IMR-90 (cell line): ENCODE measurements at places on chromosomes 3 and 15. TPM values are rescaled to one million over a fixed set of nuclear protein-coding genes. Genes with fewer than 3 reads are reported as not detected.

GRCh38 chr15:79193549-79193948, 89.0 kb upstream of the ANKRD34C start:
- DNase-seq = no peak

DNA sequence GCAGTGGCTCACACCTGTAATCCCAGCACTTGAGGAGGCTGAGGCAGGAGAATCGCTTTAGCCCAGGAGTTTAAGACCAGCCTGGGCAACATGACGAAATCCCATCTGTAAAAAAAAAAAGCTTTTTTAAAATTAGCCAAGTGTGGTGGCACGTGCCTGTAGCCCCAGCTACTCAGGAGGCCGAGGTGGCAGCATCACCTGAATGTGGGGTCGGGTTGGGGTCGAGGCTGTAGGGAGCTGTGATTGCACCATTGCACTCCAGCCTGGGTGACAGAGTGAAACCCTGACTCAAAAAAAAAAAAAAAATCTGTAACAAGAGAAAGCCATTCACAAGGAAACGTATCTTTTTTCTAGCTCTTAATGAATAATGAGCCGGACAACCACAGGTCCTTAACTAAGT, 74.7 kb upstream of the DLG1 start:
- DNase-seq = no peak

The PLCB2 gene
- total RNA-seq = 0.18 and 0.28 TPM in 2 replicates

The FAM107A gene
- not detected in 2 replicates for total RNA-seq

DNA sequence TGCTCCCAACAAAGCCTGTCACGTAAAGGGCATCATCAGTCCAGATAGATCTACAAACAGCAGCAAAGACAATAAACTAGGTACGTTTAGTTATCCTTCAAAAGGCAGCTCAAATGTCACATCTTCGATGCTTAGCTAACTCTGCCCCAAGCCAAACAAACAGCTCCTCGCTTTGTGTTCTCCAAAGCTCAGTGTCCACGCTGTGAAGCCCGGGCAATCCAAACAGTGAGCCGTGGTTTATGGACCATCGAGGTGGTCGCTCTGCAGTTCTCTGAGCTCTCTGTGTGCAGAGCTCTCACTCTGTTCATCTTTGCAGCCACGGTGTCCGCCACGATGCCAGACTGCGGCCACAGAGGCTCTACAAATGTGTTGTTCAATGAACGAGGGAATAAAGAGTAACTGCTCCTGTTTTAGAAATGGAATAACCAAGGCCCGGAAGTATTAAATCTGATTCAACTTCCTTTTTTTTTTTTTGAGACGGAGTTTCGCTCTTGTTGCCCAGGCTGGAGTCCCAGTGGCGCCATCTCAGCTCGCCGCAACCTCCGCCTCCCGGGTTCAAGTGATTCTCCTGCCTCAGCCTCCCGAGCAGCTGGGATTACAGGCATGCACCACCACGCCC, 117.2 kb upstream of the FAM174B start:
- DNase-seq = no peak

- no peak for DNase-seq
Measured at GRCh38 chr3:15820911-15821310, 23.1 kb upstream of the ANKRD28 start.

DNA sequence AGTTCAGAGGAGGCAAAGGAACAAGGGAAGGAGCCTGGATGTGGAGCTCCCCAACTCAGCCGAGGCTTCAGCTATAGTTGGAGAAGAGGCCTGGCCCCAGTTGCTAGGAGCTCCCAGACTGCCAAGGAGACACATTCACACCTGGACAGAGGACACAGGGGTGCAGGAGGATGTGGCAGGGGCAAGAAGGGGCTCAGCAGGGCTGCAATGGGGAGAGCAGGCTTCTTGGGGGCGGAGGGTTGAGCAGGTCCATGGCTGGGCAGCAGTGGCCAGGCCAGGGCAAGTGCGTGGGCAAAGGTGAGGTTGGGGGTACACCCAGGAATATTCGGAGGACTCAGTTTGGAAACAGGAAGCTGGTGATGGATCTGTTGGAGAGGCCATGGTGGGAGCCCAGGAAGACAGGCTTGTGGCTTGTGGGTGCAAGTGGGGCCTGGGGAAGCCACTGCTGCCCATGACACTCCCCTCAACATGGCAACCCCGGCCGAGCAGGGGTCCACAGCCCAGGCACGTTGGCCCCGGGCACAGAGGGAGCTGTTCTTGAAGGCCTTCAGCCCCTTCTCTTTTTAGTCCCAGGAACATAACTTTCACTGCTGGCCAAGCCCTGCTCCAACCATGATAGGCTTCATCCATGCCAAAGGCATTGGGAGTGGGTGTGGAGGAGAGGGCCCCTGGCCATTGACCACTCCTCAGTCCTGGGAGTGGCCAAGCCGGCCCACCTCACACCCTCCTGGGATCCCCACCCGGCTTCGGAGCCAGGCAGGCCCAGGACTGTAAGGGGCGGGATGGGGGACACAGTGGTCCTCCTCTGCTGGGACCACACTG, 33.3 kb downstream of the TSPAN3 start:
- no peak for DNase-seq

DNA sequence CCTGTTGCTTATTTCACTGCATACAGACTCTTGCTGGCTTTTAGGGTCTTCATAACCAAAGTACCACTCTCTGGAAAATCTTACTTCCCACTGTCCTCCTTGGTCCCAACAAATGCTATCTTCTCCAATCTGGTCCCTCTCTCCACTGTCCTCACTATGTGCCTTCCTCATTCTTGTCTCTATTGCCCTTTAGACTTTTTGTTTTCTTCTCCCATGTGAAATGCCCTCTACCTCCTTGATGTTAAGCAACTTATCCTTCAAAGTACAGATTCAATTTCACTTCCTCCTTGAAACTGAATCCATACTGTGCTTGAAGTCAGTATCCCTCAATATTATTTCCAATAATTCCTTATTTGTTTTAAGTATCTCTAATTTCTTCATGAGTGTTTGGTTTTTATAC, 60.8 kb downstream of the CGGBP1 start:
- no peak for DNase-seq

The PTX3 gene
- total RNA-seq = 96.7 and 97.9 TPM in 2 replicates

- no peak for DNase-seq
Measured at GRCh38 chr3:54671511-54671910, 256.3 kb downstream of the LRTM1 start.

DNA sequence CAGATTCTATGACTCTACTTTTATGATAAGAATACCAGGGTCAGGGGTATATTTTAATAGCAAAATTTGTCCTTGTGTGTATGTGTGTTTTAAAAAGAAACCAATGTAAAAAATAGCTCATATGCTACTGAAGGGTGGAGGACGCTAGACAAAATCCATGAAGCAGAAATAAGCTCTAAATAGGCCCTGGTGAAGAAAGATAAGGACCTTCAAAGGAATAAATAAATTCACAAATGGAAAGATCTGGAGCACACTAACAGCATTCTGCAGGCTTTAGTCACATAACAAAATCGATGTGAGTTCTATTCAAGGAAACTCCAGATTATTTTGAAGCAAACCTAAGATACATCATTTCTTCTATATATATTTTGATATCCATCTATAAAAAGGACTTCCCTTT, 27.2 kb upstream of the ATP11B start:
- DNase-seq = no peak

The CD80 gene
- total RNA-seq = not detected in 2 replicates

DNA sequence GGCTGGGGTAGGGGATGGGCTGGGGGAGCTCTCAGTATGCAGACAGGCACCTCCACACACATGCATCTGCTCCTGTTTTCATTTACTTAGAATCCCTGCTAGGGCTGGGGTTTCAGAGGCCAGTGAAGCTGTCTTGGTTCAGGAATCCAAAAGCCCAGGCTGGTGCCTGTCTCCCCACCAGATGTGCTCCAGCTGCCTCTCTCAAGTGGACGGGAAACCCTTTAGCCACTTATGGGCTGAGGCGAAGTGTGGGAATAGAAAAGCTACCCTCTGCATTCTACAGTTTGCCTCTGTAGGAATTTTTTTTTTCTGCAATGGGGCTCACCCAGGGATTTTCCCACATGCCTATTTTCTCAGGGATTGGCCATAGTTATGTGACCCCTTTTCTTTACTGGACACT, 72.5 kb downstream of the ATP2B2 start:
- peak; percentile 21 for DNase-seq

- DNase-seq = no peak
Measured at GRCh38 chr3:132622761-132623160, 25.7 kb downstream of the ACKR4 start.

DNA sequence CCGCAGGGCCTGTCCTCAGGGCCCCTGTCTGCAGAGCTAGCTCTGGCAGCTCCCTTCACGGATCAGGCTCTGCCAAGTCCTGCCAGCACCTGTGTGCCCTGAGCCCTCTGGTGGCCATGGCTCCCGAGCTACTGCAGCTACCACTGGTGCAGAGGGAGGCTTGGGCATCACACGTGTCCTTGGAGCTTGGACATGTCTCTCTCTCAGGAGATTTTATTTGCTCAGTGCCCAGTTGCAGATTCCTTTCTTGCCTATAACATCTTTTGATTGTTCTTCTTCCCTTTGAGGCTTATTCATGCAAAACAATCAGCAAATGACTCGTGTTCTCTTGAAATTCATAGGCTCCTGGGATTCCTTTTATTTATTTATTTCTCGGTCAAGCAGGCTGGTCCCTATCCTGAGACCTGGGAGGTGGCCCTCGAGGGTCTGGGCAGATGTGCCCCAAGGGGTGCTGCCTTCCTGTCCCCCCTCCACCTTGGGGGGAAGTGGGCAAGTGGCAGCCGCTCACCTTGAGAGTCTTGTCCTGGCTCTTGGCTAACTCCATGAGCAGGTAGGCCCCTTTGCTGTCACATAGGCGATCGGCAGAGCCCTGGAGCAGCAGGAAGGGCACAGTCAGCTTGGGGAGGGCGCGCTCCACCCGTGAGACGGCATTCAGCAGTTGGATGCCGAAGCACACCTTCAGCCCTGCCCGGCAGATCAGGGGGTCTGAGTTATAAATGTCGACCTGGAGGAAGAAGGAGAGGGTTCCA, 21.9 kb downstream of the ABTB1 start:
- peak; percentile 20 for DNase-seq

The MFGE8 gene
- 201 and 232 TPM in 2 replicates for total RNA-seq

The CYP8B1 gene
- not detected in 2 replicates for total RNA-seq

- no peak for DNase-seq
Measured at GRCh38 chr3:111794711-111795110, 64.4 kb upstream of the PHLDB2 start.

GRCh38 chr3:99175276-99175812, 273.8 kb upstream of the DCBLD2 start:
- no peak for DNase-seq

The KBTBD13 gene
- not detected in 2 replicates for total RNA-seq

DNA sequence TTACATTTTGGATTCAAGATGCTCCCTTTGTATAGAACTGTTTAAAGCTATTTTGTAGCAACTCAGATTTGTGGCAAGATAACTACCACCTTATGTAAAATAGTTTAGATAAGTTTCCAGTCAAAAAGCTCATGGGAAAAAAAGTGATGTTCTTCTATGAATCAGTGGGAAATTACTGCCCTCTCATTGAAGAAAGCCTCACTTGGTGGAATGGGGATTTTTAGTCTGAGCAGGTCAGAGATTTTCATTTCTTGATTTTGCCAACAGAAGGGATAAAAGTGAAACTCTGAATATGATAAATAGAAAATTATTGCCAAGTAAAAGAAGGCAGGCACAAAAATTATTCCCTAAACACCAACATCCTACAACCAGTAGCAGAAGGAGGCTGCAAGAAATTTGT, 25.8 kb upstream of the CSTA start:
- DNase-seq = no peak

GRCh38 chr3:11778248-11778647, 68.4 kb downstream of the TAMM41 start:
- no peak for DNase-seq

The LDHAL6B gene
- total RNA-seq = not detected in 2 replicates

GRCh38 chr3:113269661-113270060, 58.3 kb downstream of the BOC start:
- no peak for DNase-seq

- peak; percentile 81 for DNase-seq
Measured at GRCh38 chr3:149454746-149455145, 19.8 kb upstream of the TM4SF4 start.

The ANKUB1 gene
- not detected in 2 replicates for total RNA-seq

DNA sequence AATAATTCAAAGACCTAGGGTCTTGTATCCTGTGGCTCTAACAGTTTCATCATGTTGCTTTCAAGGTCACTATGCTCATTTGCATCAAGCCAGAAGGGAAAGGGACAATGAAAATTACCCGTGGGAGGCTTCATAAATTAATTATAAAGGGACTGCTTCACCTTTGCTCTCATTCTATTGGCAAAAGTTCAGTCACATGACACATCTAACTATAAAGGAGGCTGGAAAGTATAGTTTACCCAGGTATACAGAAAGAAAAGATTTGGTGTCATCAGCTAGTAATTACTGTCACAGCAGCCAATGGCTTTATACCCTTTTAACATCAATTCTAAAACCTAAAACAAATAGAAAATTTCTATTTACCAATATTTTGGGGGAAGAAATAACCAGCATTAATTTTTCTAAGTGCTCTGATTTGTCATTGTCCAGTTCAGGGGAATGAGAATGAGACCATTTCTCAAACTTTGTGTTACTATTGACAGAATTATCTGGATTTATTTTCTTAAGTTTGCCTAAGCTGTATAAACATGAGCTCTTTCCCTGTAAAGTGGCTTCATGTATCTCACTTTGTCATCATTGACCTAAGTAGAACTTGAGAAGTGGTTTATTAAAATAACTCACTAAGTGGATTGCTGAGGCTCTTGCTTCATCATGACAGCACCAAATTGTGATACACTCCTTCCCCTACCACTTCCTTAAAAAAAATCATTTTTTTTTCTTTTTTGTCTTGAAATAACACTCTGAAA, 257.7 kb upstream of the PEX5L start:
- no peak for DNase-seq

DNA sequence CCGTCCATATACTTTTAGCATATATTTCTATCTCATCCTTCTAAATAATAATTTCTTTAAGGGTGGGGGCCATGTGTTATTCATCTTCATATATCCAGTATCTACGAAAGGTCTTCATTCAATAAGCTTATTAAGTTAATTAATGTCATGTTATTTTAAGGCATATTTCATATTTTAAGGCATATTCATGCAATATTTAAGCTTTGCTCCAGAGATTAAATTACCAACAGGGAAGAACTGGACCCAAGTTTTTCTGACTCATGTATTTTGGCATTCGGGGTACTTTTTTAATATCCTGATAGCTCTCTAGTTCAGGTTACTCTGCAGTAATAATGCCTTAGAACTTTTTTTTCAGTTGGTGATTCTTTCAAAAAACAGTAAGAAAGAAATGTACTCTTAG, 27.4 kb downstream of the PHC3 start:
- DNase-seq = peak; percentile 60

The SLC12A1 gene
- not detected in 2 replicates for total RNA-seq

The WDR93 gene
- total RNA-seq = not detected in 2 replicates

The RETNLB gene
- not detected in 2 replicates for total RNA-seq

GRCh38 chr3:153339065-153339464, 177.0 kb downstream of the RAP2B start:
- DNase-seq = no peak
